Mesenchymal stem cell (in vitro differentiated cells and primary cell): ENCODE measurements at places on chromosomes 1 and 21.

DNA sequence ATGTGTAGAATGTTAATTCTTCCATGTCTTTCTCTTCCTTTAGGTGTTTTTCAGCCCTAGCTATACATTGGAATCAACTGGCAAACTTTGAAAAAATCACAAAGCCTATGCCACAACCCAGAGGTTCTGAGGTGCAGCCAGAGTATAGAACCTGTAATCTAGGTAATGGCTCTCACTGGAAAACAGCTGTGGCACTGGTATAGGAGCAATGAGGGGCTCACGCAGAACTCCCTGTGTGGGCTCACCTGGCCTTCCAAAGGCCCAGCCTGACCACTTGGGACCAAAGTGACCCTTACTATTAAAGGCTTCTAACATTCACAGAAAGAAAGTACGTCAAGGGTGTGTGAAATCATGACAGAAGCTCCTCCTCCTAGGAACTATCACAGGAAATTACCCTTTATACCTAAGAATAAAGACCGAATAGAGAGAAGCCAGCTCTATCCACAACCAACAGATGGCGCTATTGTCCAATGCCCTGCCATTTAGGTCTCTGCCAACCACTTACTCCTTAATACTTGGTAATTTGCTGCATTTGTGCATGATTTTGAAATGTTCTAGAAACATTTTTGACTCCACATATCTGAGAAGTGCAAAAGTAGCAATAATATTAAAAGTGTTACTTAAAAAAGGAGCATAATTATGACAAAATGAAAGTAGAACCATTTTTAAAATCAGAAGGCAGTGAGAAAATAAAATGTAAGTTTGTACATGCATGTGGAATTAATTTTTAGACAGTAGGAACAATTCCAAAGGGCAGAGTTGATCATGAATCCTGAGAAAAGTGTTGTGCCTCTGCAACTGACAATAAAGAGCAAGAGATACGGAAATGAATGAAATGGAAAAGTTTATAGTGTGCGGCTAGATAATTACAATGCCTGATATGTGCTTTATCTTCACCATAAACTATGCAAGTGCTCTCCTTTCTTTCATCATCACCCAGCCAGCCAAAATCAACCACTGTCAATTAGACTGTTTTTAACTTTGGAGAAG lies 93.1 kb upstream of the HAO2 start:
- no peak overlapping the region for H3K4me3 ChIP-seq
- H3K4me1 ChIP-seq: peaks cover 4% of the 10 kb centered on the region
- DNase-seq: peak; percentile 58
- no peak overlapping the region for H3K27ac ChIP-seq
- H3K27me3 ChIP-seq: no peaks in the 10 kb centered on the region
- H3K36me3 ChIP-seq: no peaks in the 10 kb centered on the region

DNA sequence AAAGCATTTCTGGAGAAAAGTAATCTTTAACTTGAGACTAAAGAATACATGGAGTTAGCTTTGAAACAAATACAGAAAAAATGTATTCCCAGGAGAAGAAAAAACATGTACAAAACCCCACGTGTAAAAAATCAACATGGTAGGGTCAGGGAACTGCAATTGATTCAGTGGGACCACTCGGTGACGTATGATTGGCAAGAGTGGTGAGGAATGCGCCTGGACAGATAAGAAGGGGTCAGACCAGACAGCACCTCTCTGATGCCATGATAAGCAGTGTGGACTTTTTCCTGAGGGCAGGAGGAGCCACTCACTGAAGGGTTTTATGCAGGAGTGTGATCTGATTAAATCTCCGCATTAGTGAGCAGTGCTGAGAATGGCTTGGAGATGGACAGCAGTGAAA lies 142.5 kb downstream of the DAB1 start:
- no peak overlapping the region for H3K27ac ChIP-seq
- no peak for DNase-seq
- no peaks in the 10 kb centered on the region for H3K27me3 ChIP-seq
- H3K36me3 ChIP-seq: no peaks in the 10 kb centered on the region

GRCh38 chr1:234509457-234510328 lies 30.7 kb upstream of the TARBP1 start:
- no peak for DNase-seq
- no peaks in the 10 kb centered on the region for H3K27me3 ChIP-seq
- H3K36me3 ChIP-seq: no peaks in the 10 kb centered on the region
- no peak overlapping the region for H3K4me3 ChIP-seq
- H3K27ac ChIP-seq: no peak overlapping the region
- H3K4me1 ChIP-seq: peaks cover 3% of the 10 kb centered on the region

GRCh38 chr21:41926117-41926806 lies 27.6 kb downstream of the C2CD2 start:
- H3K27me3 ChIP-seq: no peaks in the 10 kb centered on the region
- H3K27ac ChIP-seq: peak overlapping the region; percentile 14
- H3K36me3 ChIP-seq: peaks cover 3% of the 10 kb centered on the region
- peak; percentile 83 for DNase-seq

GRCh38 chr1:7640920-7641585 lies 130.0 kb upstream of the VAMP3 start:
- no peaks in the 10 kb centered on the region for H3K27me3 ChIP-seq
- no peak for DNase-seq
- peaks cover 31% of the 10 kb centered on the region for H3K4me1 ChIP-seq
- no peak overlapping the region for H3K4me3 ChIP-seq

- H3K4me1 ChIP-seq: no peaks in the 10 kb centered on the region
- H3K36me3 ChIP-seq: peaks cover 48% of the 10 kb centered on the region
- H3K27me3 ChIP-seq: no peaks in the 10 kb centered on the region
- H3K27ac ChIP-seq: no peak overlapping the region
- no peak overlapping the region for H3K4me3 ChIP-seq
Observed at GRCh38 chr1:212878418-212878817, 20.3 kb downstream of the FLVCR1 start.

DNA sequence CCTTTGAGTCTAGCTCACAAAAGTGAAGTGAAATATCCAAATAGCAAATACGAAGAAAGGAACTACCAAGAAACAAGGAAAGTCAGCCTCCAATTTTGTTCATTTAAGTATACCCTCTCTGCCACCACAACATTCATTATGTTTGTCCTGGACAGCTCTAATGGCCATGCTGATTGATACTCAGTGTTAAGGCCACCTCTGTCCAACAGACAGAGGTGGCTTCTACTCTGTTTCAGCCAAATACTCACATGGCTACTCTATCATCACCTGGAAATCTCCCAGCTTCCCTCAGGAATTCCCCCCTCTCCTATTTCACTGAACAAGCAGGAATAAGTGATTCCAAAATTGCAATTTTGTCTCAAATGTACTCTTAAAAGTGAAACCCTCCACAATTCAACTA lies 10.7 kb downstream of the APP start:
- H3K4me1 ChIP-seq: peaks cover 9% of the 10 kb centered on the region
- H3K27ac ChIP-seq: no peak overlapping the region
- H3K27me3 ChIP-seq: no peaks in the 10 kb centered on the region
- H3K4me3 ChIP-seq: no peak overlapping the region
- peaks cover 2% of the 10 kb centered on the region for H3K36me3 ChIP-seq

- no peak overlapping the region for H3K4me3 ChIP-seq
- no peaks in the 10 kb centered on the region for H3K27me3 ChIP-seq
- no peak overlapping the region for H3K27ac ChIP-seq
- H3K36me3 ChIP-seq: no peaks in the 10 kb centered on the region
Observed at GRCh38 chr1:168065506-168065905, 71.2 kb downstream of the GPR161 start.

DNA sequence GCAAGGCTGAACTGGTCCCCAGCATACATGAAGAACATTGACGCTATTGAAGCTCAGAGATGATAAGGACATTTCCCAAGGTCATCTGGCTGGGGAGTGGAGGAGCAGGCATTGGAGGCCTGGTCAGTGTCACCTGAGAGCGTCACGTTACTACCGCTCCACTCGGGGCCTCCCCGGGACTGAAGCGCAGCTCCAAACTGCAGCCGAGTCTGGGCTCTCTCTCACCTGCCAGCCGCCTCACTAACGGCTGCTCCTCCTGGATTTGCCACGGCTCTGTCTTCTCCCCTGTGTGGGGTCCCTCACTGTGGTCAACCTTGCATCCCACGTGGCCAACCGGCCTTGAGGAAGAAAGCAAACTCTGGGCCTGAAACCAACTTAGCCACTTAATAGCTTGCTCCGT lies 111.3 kb downstream of the ADSS2 start:
- peaks cover 7% of the 10 kb centered on the region for H3K4me1 ChIP-seq
- H3K4me3 ChIP-seq: no peak overlapping the region
- no peak overlapping the region for H3K27ac ChIP-seq
- no peak for DNase-seq
- no peaks in the 10 kb centered on the region for H3K27me3 ChIP-seq
- H3K36me3 ChIP-seq: no peaks in the 10 kb centered on the region

GRCh38 chr1:166874464-166874863 lies 1.6 kb downstream of the TADA1 start:
- no peak overlapping the region for H3K4me3 ChIP-seq
- H3K36me3 ChIP-seq: no peaks in the 10 kb centered on the region
- H3K4me1 ChIP-seq: peaks cover 5% of the 10 kb centered on the region
- DNase-seq: no peak
- no peaks in the 10 kb centered on the region for H3K27me3 ChIP-seq

DNA sequence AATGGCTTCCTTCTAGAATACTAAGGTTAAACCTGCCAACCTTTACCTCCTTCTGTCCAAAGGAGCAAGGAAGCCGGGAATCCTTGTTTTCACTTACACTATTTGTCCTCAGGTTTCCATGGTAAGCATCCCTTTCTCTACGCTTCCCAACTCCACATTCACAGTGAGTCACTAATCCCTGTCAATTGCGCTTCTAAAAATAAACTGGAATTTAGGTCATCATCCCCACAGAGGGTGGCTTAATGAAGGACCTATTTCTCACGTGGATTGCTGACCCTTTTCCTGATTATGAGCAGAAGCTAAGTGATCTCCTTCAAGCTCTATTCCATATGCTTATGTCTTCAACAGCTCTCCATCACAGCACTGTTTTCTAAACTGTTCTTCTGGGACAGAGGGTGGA lies 39.9 kb upstream of the ABCA4 start:
- no peak overlapping the region for H3K4me3 ChIP-seq
- no peak overlapping the region for H3K27ac ChIP-seq
- DNase-seq: peak; percentile 92
- H3K4me1 ChIP-seq: no peaks in the 10 kb centered on the region
- H3K27me3 ChIP-seq: no peaks in the 10 kb centered on the region
- no peaks in the 10 kb centered on the region for H3K36me3 ChIP-seq

- H3K4me1 ChIP-seq: peaks cover 4% of the 10 kb centered on the region
- DNase-seq: peak; percentile 93
- H3K36me3 ChIP-seq: peaks cover 12% of the 10 kb centered on the region
- no peaks in the 10 kb centered on the region for H3K27me3 ChIP-seq
- peak overlapping the region; percentile 58 for H3K27ac ChIP-seq
Observed at GRCh38 chr1:26744075-26744959, 43.4 kb upstream of the PIGV start.

- peaks cover 3% of the 10 kb centered on the region for H3K4me1 ChIP-seq
- DNase-seq: peak; percentile 21
- H3K27ac ChIP-seq: peak overlapping the region; percentile 54
- H3K4me3 ChIP-seq: no peak overlapping the region
- H3K27me3 ChIP-seq: no peaks in the 10 kb centered on the region
- no peaks in the 10 kb centered on the region for H3K36me3 ChIP-seq
Observed at GRCh38 chr1:241972703-241973369, 15.3 kb downstream of the BECN2 start.

GRCh38 chr1:160578525-160579191 lies 638 bp downstream of the CD84 start:
- H3K36me3 ChIP-seq: no peaks in the 10 kb centered on the region
- no peaks in the 10 kb centered on the region for H3K4me1 ChIP-seq
- H3K27ac ChIP-seq: no peak overlapping the region
- no peak for DNase-seq
- no peaks in the 10 kb centered on the region for H3K27me3 ChIP-seq
- no peak overlapping the region for H3K4me3 ChIP-seq

GRCh38 chr1:78716186-78716585 lies 66.6 kb downstream of the IFI44 start:
- no peak overlapping the region for H3K4me3 ChIP-seq
- no peaks in the 10 kb centered on the region for H3K27me3 ChIP-seq
- H3K4me1 ChIP-seq: no peaks in the 10 kb centered on the region
- peak overlapping the region; percentile 71 for H3K27ac ChIP-seq

GRCh38 chr21:38121888-38122720 lies 134.7 kb upstream of the KCNJ15 start:
- H3K4me1 ChIP-seq: peaks cover 2% of the 10 kb centered on the region
- no peaks in the 10 kb centered on the region for H3K36me3 ChIP-seq
- no peak overlapping the region for H3K27ac ChIP-seq
- H3K4me3 ChIP-seq: no peak overlapping the region

GRCh38 chr21:45991606-45992300 lies 10.2 kb downstream of the COL6A1 start:
- peaks cover 94% of the 10 kb centered on the region for H3K36me3 ChIP-seq
- H3K4me3 ChIP-seq: peak overlapping the region; percentile 49
- no peak overlapping the region for H3K27ac ChIP-seq
- no peaks in the 10 kb centered on the region for H3K27me3 ChIP-seq
- peaks cover 32% of the 10 kb centered on the region for H3K4me1 ChIP-seq

- no peaks in the 10 kb centered on the region for H3K27me3 ChIP-seq
- H3K27ac ChIP-seq: no peak overlapping the region
- H3K4me1 ChIP-seq: peaks cover 7% of the 10 kb centered on the region
Observed at GRCh38 chr21:34582506-34583150, 32.3 kb downstream of the RCAN1 start.

- DNase-seq: no peak
- H3K27ac ChIP-seq: no peak overlapping the region
- H3K4me3 ChIP-seq: no peak overlapping the region
Observed at GRCh38 chr1:246213502-246213901, 293.6 kb downstream of the SMYD3 start.

- no peaks in the 10 kb centered on the region for H3K36me3 ChIP-seq
- H3K4me3 ChIP-seq: no peak overlapping the region
- H3K27ac ChIP-seq: no peak overlapping the region
- H3K4me1 ChIP-seq: no peaks in the 10 kb centered on the region
- H3K27me3 ChIP-seq: no peaks in the 10 kb centered on the region
- no peak for DNase-seq
Observed at GRCh38 chr1:44002606-44003157, 11.3 kb downstream of the CCDC24 start.
